ENCODE measurements at places on chromosomes 2 and 18.

DNA sequence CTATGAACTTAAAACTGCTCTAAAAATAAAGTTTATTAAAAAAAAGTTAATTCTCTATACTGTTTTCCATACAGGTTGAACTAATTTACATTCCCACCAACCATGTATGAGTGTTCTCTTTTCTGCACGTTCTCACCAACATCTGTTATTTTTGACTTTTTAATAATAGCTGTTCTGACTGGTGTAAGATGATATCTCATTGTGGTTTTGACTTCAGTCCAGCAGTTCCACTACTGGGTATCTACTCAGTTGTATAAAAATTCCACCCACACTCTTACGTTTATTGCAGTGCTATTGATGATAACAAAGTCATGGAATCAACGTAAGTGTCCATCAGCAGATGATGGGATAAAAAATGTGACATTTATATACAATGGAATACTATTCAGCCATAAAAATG is 33.7 kb downstream of the SPAG16 start:
- DNase-seq: no peak

GRCh38 chr2:57190007-57190406 is 856.6 kb upstream of the VRK2 start:
- DNase-seq: no peak

- DNase-seq: no peak
Observed at GRCh38 chr2:174918886-174919526, 86.2 kb downstream of the CHN1 start.

DNA sequence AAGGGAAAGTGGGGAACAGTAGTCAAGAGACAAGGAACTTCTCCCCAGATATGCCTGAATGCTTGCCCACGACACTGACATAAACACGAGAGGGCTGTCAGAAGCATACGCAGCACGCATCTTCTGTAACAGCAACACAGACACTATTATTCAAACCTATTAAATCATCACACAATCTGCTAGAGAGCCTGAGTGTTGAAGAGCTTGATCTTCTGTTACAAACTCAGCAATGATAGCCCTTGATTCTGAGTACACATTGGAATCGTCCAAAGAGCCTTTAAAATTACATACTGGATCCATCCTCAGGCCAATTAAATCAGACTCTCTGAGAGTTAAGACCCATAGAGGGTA is 111.6 kb downstream of the ZNF521 start:
- DNase-seq: no peak

GRCh38 chr2:234044157-234044556 is 6.3 kb upstream of the SPP2 start:
- DNase-seq: no peak

DNA sequence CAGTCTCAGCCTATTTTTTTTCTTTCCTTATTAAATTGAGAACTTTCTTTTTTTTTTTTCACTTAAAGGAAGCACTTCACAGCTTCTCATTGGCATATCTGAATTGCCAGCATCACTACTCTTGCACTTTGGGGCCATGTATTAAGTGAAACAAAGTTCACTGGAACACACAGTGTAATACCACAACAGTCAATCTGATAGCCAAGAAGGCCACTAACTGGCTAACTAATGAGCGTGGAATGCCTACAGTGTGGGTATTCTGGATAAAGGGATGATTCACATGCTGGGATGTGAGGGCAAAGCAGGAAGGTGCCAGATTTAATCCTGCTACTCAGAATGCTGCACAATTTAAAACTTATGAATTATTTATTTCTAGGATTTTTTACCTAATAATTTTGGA is 11.7 kb upstream of the C18orf63 start:
- no peak for DNase-seq

GRCh38 chr18:3411854-3412268 is 38.1 kb upstream of the TGIF1 start:
- no peak for DNase-seq

DNA sequence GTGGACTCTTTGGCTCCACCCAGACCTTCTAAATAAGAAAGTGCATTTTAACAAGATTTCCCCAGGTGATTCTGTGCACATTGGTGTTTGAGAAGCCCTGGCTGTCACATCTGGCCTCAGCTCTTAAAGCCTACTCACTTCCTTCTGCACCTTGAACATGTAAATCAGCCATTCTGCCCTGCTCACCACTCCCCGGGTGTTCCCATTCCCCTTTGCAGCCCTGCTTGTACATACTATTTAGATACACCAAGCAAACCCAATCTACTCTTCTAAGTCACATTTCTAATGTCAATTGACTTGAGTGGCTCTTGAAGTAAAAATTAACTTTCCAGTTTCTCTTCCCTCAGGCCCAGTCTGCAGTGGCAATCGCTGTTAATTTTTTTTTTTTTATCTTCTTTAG is 13.1 kb upstream of the SCN1A start:
- no peak for DNase-seq

DNA sequence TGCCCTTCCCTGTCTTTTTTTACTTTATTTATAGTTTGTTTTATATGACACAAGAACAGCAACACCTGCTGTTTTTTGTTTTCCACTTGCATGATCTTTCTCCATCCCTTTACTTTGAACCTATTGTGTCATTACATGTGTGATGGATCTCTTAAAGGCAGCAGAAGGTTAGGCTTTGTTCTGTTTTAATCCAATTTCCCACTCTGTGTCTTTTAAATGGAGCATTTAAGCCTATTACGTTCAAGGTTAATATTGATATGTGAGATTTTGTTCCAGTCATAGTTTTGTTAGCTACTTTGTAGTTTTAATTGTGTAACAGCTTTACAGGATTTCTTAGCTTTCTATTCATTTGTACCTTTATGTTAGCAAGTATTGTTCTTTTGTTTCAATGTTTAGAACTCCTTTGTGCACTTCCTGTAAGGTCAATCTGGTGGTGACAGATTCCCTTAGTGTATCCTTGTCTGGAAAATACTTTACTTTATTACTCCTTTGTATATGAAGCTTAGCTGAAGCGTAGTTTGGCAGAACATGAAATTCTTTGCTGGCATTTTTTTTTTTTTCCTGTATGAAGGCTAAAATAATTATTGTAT is 1443.0 kb upstream of the LRRTM1 start:
- no peak for DNase-seq

- no peak for DNase-seq
Observed at GRCh38 chr2:126299469-126299976, 356.4 kb upstream of the GYPC start.

DNA sequence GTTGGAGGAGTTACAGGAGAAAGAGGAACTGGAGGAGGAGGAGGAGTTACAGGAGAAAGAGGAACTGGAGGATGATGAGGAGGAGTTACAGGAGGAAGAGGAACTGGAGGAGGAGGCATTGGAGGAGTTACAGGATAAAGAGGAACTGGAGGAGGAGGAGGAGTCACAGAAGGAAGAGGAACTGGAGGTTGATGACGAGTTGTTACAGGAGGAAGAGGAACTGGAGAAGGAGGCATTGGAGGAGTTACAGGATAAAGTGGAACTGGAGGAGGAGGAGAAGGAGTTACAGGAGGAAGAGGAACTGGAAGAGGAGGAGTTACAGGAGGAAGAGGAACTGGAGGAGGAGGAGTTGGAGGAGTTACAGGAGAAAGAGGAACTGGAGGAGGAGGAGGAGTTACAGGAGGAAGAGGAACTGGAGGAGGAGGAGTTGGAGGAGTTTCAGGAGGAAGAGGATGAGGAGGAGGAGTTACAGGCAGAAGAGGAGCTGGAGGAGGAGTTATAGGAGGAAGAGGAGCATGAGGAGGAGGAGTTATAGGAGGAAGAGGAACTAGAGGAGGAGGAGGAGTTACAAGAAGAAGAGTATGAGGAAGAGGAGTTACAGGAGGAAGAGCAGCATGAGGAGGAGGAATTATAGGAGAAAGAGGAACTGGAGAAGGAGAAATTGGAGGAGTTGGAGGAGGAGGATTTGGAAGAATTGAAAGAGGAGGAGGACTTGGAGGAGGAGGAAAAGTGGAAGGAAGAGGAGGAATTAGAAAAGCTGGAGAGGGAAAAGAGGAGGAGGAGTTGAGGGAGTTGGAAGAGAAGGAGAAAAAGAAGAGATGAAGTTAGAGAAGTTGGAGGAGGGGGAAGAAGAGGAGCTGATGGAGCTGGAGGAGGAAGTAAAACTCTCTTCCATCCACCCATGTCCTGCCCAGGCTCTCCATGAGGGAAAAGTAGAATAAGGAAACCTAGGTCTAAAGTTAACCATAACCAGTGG is 37.2 kb downstream of the CLASP1 start:
- no peak for DNase-seq

- no peak for DNase-seq
Observed at GRCh38 chr2:86226070-86226469, 26.8 kb downstream of the MRPL35 start.

DNA sequence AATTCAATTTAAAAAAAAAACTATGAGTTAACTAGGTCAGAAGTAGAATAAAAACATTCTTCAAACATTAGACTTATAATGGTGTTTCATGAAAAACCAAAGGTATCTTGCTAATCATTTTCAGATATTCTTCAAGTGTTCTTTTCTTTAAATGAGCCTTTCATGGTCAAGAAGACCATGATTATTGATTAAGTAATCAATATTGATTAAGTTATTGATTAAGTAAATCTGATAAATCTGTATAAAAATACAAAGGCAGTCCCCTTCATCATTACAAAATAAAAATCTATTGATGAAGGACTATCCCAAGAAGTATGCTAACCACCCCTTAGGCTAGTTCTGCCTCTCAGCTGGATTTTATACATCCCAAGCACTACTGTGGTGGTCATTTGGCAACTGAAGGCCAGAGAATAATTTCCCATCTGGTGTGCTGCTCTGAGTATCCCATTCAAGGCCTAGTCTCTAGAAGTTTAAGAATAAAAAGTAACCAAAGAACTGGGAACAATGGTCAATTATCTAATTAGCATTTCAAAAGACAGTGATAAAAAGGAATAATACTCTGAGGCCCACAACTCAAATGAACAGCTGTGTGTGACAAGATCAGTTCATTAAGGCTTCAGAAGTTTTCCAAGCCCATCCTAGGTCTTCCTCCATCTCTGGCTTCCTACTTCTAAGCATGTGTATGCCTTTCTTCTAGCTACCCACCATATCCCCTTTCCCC is 63.5 kb downstream of the TCF4 start:
- no peak for DNase-seq

DNA sequence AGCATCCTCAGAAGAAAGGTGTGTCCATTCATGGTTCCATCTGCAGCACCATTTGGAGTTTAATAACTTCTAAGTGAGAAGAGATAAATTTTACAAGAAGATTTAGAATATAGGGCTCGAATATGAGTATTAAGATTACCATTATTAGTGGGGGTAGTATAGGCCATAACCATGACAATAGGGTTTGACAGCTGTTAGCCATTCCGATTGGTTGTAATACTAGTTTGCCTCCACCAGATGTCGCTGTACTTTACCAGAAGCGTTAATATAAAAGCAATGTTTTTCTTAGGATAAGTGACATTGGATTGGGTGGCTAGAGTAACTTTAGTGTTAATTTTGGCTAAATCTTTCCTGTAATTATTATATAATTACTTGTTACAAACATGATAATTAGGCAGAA is 107.5 kb upstream of the SRD5A2 start:
- DNase-seq: no peak

- no peak for DNase-seq
Observed at GRCh38 chr2:181122601-181123000, 142.2 kb downstream of the UBE2E3 start.

DNA sequence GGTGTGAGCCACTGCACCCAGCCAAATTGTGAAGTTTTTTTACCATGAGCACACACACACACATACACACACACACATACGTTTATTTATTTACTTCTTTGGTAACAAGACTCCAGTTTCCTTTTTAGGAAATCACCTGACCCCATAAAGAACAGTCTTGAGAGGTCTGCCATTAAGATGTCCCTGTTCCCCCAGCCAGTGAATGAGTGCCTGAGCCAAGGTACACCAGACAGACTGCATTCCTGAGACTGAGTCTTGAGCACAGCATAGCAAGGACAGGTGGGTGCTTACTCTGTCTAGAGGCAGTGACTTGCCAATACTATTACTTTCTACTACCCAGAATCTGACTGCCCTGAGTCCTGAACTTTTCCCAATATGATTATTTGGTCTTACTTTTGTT is 167.2 kb upstream of the SATB2 start:
- no peak for DNase-seq

DNA sequence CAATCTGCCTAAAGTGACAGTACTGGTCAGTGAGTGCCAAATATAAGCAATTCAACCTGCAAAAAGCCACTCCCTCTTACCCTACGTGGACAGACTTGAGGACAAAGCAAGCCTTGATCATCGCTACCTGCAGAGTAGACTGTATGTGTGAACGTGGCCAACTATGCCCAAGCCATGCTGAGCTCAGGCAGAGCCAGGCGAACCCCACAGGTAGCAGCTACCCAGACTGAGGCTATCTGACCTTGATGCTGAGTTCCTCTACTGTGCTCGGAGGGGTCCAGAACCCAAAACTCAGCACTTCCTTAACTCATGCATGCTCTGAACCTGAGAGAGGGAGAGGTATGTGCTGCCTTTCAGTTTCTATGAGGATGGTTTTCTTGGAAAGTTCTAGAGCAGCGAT is 63.5 kb upstream of the TMEM200C start:
- DNase-seq: no peak

GRCh38 chr2:57444752-57445430 is 601.7 kb upstream of the VRK2 start:
- DNase-seq: no peak

GRCh38 chr2:151999053-151999452 is 99.8 kb downstream of the CACNB4 start:
- no peak for DNase-seq

DNA sequence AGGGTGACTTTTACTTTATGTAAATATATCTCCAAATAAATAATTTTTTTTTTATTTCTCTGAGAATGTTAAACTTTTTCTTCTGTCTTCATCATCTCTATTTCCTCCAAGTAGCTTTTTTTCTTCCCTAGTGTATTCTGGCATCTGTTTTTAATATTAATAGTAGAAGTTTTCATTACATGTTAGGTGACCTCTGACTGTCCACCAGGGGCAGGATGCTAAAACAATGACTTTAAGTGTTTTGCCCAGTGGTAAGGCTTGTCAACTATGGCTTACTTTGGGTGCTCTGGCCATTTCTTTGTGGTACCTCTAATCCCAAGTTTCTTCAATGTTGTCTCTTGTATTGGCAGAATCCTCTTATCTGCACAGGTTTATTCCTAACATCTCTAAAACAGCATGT is 127.1 kb downstream of the SRBD1 start:
- DNase-seq: no peak

- DNase-seq: no peak
Observed at GRCh38 chr2:25388491-25388890, 46.8 kb upstream of the DNMT3A start.

DNA sequence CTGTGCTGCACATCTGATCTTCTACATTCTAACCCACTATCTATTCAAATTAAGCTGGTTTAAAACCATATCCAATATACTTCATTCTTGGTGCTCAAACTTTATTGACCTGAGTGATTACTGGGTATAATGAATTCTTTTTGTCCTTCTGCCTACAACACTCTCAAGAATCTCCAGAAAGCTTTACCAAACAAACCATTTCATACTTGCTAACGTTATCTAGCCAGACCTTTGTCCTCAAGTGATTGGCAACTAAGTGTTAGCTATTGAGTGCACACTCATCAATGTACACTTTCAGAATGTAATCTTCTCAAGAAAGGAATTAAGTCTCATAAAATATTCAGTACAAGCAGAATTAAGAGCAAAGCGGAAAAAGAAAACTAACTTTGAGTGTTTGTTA is 1.4 kb downstream of the SUCLG1 start:
- no peak for DNase-seq

Data from RWPE2 (cell line).